ENCODE measurements at places on chromosomes 4 and X.

- DNase-seq = no peak
Observed at GRCh38 chrX:11446336-11446735, 153.1 kb downstream of the AMELX start.

GRCh38 chrX:120111611-120112010, 4.1 kb downstream of the RHOXF1 start:
- DNase-seq = no peak

- no peak for DNase-seq
Observed at GRCh38 chr4:60809486-60809800, 390.7 kb upstream of the ADGRL3 start.

GRCh38 chr4:78310007-78310739, 241.4 kb upstream of the ANXA3 start:
- DNase-seq = no peak

- no peak for DNase-seq
Observed at GRCh38 chrX:43897290-43897689, 15.0 kb upstream of the MAOB start.

Data from GM12865 (cell line).